Activated naive CD4-positive, alpha-beta T cell treated with anti-CD3 and anti-CD28 coated beads for 36 hours (primary cell): ENCODE measurements at places on chromosomes 12 and 14. TPM values are rescaled to one million over a fixed set of nuclear protein-coding genes. Genes with fewer than 3 reads are reported as not detected.

OR4Q3 gene
- not detected for total RNA-seq

CDKN3 gene
- 96.5 TPM for total RNA-seq

SCNN1A gene
- 0.20 TPM for total RNA-seq

MYF5 gene
- total RNA-seq, result not detected

TAS2R7 gene
- total RNA-seq, result not detected

GOLGA5 gene
- total RNA-seq, result 14.5 TPM

PNP gene
- total RNA-seq, result 187 TPM

DNA sequence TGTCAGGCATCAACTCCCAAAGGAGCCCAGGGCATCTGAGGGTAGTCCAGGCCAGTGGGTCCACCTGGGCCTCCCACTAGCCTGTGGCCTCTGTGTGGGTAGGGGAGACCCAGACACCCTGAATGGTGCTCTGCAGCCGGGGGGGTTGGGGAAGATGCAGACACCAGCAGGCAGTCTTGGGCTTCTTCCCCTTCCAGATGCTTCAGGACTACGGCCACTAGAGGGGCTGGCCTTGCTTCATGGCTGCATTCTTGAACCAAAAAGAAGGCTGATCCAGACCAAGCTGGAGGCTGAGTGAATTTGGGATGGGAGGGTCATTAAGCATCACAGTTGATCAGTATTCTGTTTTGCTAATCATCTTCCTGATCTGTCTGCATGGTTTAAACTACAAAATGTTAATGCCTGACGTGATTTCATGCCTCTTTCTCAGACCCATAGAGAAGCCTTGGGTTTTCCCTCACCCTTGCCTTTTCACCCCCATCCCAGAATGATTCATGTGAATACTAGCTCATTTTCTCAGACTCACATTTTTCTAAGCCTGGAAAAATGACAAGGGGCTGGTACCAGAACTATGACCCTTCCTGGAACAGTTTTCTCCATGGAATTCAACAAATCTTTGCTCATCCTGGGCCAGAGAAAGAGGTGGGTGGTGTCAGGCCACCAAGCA is 134.2 kb downstream of the NTF3 start:
- H3K27me3 ChIP-seq, result peaks cover 6% of the 10 kb centered on the region
- DNase-seq, result no peak
- H3K36me3 ChIP-seq, result no peaks in the 10 kb centered on the region
- no peak overlapping the region for H3K27ac ChIP-seq
- no peaks in the 10 kb centered on the region for H3K4me1 ChIP-seq
- H3K4me3 ChIP-seq, result no peak overlapping the region

- peaks cover 22% of the 10 kb centered on the region for H3K4me1 ChIP-seq
- H3K27me3 ChIP-seq, result peaks cover 80% of the 10 kb centered on the region
- no peak for DNase-seq
- H3K4me3 ChIP-seq, result peak overlapping the region; percentile 25
- H3K27ac ChIP-seq, result no peak overlapping the region
Observed at GRCh38 chr12:102950107-102950949, 7.1 kb upstream of the ASCL1 start.

DNA sequence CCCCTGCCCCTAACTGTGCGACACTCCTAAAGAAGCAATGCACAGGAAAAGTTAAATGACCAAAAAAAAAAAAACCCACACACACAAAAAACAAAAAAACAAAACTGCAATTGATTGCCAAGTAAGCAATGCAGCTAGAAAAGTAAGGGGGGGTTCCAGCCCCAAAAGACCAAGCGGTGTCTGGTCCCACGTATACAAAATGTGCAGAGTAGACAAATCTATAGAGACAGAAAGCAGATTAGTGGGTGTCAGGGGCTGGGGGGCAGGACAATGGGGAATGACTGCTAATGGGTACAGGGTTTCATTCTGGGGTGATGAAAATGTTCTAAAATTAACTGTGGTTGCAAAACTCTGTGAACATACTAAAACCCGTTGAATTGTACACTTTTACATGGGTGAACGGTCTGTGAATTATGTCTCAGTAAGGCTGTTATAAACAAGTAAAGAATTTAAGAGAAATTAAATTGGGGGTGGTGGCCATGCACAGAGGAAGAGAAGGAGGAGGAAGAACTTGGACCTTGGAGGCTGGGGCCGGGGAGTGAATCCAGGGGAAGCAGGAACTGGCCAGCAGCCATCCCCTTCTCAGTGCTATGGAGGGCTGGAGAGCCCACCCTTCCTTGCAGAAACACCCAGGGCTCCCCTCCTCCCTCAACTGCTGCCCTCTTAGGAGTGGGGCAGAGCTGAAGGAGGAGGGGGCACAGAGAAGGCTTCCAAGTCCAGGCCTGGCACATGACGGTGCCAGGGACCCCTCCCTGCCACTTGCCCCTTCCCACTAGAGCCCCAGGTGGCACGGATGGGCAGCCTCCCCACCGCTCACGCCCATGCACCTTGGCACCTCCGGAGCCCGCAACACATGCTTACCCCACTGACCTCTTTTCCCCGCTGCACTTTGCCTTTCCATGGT is 45.4 kb downstream of the KDM2B start:
- H3K4me3 ChIP-seq, result peak overlapping the region; percentile 32
- peaks cover 1% of the 10 kb centered on the region for H3K36me3 ChIP-seq
- peaks cover 59% of the 10 kb centered on the region for H3K4me1 ChIP-seq
- H3K27me3 ChIP-seq, result no peaks in the 10 kb centered on the region

- peak overlapping the region; percentile 98 for H3K4me3 ChIP-seq
- no peaks in the 10 kb centered on the region for H3K27me3 ChIP-seq
- H3K27ac ChIP-seq, result peak overlapping the region; percentile 90
- peaks cover 71% of the 10 kb centered on the region for H3K4me1 ChIP-seq
- peak; percentile 50 for DNase-seq
- H3K36me3 ChIP-seq, result peaks cover 22% of the 10 kb centered on the region
Observed at GRCh38 chr12:120115692-120116440, 687 bp downstream of the RAB35 start.

- DNase-seq, result no peak
- H3K27me3 ChIP-seq, result no peaks in the 10 kb centered on the region
- H3K27ac ChIP-seq, result no peak overlapping the region
- H3K4me1 ChIP-seq, result peaks cover 39% of the 10 kb centered on the region
- H3K36me3 ChIP-seq, result peaks cover 26% of the 10 kb centered on the region
Observed at GRCh38 chr12:71846322-71846940, 6.9 kb downstream of the TBC1D15 start.

DNA sequence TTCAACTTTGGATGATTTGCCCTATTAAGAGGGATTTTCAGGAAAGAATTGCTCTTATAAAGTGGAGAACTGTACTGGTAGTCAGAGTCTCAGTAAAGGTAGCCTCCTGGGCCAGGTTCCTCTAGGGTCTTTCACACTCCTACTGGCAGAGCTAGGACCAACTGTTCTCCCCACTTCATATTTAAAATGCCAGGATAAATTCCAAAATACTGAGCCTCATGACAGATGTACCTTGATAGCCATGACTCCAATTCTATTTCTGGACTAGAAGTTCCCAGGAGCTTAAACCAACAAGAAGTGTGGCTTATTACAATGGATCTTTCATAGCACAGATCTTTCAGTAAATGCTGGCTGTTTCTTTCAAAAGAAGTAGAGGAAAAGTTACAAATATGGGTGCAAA is 126.5 kb downstream of the C12orf75 start:
- H3K27ac ChIP-seq, result no peak overlapping the region
- H3K27me3 ChIP-seq, result peaks cover 16% of the 10 kb centered on the region
- DNase-seq, result no peak
- H3K36me3 ChIP-seq, result no peaks in the 10 kb centered on the region

- H3K27ac ChIP-seq, result no peak overlapping the region
- H3K27me3 ChIP-seq, result peaks cover 39% of the 10 kb centered on the region
- H3K4me3 ChIP-seq, result no peak overlapping the region
- peaks cover 7% of the 10 kb centered on the region for H3K4me1 ChIP-seq
Observed at GRCh38 chr14:104131968-104132732, 6.2 kb upstream of the KIF26A start.

DNA sequence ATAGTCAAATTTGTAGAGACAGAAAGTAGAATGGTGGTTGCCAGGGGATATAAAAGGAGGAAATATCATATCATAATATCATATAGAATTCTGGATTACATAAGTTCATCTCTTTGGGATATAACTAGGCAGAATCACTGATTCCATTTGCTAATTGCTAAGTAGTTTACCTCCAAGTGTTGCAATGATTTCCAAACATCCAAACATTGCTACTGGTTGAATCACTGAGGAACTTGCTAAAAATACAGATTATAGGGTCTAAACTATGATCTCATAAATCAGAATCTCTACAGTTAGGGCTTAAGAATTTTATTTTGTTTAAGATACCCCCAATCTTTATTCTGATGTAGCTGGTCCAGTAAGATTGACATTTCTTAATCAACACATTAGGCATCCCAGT is 16.1 kb upstream of the TAS2R42 start:
- no peaks in the 10 kb centered on the region for H3K27me3 ChIP-seq
- H3K4me3 ChIP-seq, result no peak overlapping the region
- no peak overlapping the region for H3K27ac ChIP-seq
- no peak for DNase-seq

DNA sequence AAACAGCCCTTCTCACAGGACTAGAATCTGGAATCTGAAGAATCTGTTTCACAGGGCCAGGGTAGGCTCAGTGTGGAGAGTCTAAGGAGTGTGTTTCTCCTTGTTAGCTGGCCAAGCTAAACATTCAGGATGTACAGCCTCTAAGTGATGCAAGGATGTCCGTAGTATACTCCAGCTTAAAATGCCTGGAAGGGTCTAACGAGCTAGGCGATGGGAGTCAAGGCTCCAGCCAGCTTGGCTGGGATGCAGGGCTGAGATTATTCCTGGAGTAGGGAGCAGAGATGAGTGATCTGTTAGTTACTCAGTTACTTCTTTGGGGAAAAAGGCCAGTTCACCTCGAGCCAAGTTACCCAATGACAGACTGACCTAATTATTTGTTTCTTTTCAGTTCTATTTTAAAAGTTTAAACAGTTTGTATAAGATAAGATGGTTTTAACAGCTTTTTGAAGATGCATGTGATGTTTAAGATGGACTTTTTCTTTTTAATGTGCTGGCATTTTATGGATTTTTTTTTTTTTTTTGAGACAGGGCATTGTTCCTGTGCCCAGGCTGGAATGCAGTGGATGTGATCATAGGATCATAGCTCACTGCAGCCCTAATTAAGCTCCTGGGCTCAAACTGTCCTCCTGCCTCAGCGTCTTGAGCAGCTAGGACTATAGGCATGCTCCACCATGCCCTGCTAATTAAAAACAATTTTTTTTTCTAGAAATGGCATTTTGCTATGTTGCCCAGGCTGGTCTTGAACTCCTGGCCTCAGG is 41.1 kb downstream of the SYNE2 start:
- peaks cover 18% of the 10 kb centered on the region for H3K4me1 ChIP-seq
- H3K36me3 ChIP-seq, result peaks cover 1% of the 10 kb centered on the region
- no peaks in the 10 kb centered on the region for H3K27me3 ChIP-seq
- H3K4me3 ChIP-seq, result no peak overlapping the region
- no peak for DNase-seq
- H3K27ac ChIP-seq, result no peak overlapping the region

DNA sequence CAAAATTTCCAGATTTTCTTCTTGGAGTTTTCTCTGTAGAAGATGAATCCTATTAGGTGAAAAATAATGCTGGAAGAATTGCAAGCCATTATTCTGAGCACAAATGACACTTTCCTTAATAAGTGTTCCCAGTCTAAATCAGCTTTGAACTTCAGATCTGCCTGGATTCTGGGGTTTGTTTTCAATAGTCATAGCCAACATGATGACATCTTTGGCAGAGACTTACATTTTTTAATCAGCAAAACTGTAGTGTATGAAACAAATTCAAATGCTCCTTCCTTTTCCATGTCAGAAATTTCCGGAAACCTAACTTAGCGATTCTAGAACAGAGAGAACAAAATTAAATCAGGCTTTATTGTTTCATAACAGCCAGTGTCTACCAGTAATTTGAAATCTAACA is 88.5 kb downstream of the TSPAN8 start:
- H3K4me3 ChIP-seq, result no peak overlapping the region
- H3K36me3 ChIP-seq, result no peaks in the 10 kb centered on the region
- no peaks in the 10 kb centered on the region for H3K27me3 ChIP-seq
- H3K4me1 ChIP-seq, result no peaks in the 10 kb centered on the region
- no peak for DNase-seq

GRCh38 chr14:54443981-54444380 is 2.8 kb upstream of the CNIH1 start:
- H3K27me3 ChIP-seq, result no peaks in the 10 kb centered on the region
- H3K4me1 ChIP-seq, result peaks cover 22% of the 10 kb centered on the region
- DNase-seq, result no peak

- peaks cover 8% of the 10 kb centered on the region for H3K27me3 ChIP-seq
- no peak overlapping the region for H3K27ac ChIP-seq
- H3K4me1 ChIP-seq, result no peaks in the 10 kb centered on the region
- H3K4me3 ChIP-seq, result no peak overlapping the region
- H3K36me3 ChIP-seq, result no peaks in the 10 kb centered on the region
Observed at GRCh38 chr12:27513155-27513824, 10.7 kb upstream of the PPFIBP1 start.

DNA sequence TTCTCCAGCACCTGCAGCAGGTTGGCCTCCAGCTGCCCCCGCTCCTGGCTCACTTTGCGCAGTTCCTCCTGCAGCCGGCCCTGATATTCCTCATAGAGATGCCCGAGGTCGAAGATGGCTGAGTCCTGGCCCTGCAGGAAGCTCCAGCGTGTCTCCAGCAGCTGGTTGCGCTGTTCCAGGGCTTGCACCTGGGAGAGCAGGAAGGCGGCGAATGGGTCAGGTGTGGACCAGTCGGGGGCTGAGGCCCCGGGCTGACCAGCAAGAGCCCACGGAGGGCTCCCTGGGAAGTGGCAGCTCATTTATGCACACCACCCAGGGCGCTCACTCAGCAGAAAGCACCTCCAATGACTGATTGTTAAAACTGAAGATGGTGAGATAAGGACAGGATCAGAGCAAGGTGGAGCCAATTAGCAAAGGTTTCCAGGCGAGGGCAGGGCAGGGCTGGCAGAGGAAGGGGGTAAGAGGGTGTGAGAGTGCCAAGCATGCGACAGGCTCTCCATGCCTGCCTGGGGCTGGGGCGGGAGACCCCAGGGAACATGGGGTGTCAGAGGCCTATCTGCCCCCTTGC is 6.3 kb downstream of the KRT80 start:
- no peaks in the 10 kb centered on the region for H3K27me3 ChIP-seq
- no peaks in the 10 kb centered on the region for H3K4me1 ChIP-seq
- DNase-seq, result no peak
- no peaks in the 10 kb centered on the region for H3K36me3 ChIP-seq
- H3K27ac ChIP-seq, result no peak overlapping the region

DNA sequence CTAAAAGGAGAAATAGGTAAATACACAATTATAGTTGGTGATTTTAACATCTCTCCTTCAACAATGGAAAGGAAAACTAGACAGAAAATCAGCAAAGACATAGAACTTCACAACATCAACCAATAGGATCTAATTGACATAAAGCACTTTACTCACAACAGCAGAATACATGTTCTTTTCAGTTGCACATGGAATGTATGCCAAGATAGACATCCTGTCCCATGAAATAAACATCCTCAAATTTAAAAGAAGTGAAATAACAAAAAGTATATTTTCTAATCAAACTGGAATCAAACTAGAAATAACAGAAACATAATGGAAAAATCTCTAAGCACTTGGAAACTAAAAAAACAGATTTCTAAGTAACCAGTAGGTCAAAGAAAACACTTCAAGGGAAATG is 296.2 kb upstream of the RGS6 start:
- H3K36me3 ChIP-seq, result peaks cover 34% of the 10 kb centered on the region
- no peaks in the 10 kb centered on the region for H3K27me3 ChIP-seq
- H3K27ac ChIP-seq, result no peak overlapping the region
- DNase-seq, result no peak
- H3K4me3 ChIP-seq, result no peak overlapping the region
